Osteoblast (primary cell): ENCODE measurements at places on chromosomes 5 and 9. TPM values are rescaled to one million over a fixed set of nuclear protein-coding genes. Genes with fewer than 3 reads are reported as not detected.

- no peak for DNase-seq
- H3K4me1 ChIP-seq = peaks cover 40% of the 10 kb centered on the region
- H3K27me3 ChIP-seq = no peaks in the 10 kb centered on the region
- no peak overlapping the region for H3K4me3 ChIP-seq
- H3K27ac ChIP-seq = no peak overlapping the region
- no peaks in the 10 kb centered on the region for H3K36me3 ChIP-seq
These were observed 207.1 kb upstream of the PAPPA start for GRCh38 chr9:115946530-115946929.

DNA sequence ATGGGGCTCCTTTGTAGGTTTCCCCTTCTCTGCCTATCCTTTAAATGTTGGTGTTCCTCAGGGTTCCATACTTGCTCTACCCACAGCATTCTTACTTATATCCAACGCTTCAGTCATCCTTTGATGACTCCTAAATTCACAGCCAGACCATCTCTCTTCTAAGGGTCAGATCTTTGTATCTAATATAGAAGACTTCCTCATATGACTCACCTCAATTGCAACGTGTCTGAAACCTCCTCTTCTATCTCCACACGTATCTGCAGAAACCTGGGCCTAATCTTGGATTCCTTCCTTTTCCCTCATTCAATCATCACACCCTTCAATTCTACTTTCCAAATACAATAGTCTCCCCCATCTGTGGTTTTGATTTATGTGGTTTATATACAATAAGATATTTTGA is 68.3 kb downstream of the HMGCR start:
- H3K4me3 ChIP-seq = no peak overlapping the region
- H3K27me3 ChIP-seq = no peaks in the 10 kb centered on the region
- no peak for DNase-seq
- no peak overlapping the region for H3K27ac ChIP-seq

- H3K27ac ChIP-seq = no peak overlapping the region
- no peak overlapping the region for H3K4me3 ChIP-seq
- no peak for DNase-seq
- no peaks in the 10 kb centered on the region for H3K27me3 ChIP-seq
- no peaks in the 10 kb centered on the region for H3K4me1 ChIP-seq
These were observed 15.4 kb upstream of the PHF2 start for GRCh38 chr9:93560991-93561390.

DNA sequence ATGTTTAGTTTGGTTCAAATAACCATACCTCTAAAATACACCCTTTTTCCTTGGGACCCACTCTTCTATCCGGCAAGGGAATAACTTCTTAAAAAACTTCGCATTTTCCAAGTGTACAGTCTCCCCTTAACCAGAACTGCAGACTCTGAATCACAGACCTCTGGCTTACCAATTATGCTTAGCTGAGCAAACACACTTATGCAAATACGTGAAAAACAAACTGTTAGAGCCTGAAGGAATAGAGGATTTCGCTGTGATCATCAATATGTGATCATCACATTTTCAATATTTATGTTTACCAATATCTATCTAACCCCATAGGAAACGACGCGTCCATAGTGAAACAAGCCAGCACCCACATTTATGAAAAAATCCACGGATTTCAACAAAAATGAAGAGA is 1.3 kb downstream of the LPAR1 start:
- H3K27ac ChIP-seq = peak overlapping the region; percentile 76
- peaks cover 33% of the 10 kb centered on the region for H3K4me1 ChIP-seq
- peak overlapping the region; percentile 88 for H3K4me3 ChIP-seq
- H3K27me3 ChIP-seq = no peaks in the 10 kb centered on the region
- H3K36me3 ChIP-seq = peaks cover under 1% of the 10 kb centered on the region

The TAF11L5 gene
- total RNA-seq = not detected in 2 replicates

The HTR1A gene
- not detected in 2 replicates for total RNA-seq

The PCAT7 gene
- total RNA-seq = under 0.01 and 0.36 TPM in 2 replicates

GRCh38 chr5:112174959-112175594 is 244.0 kb downstream of the EPB41L4A start:
- no peak overlapping the region for H3K27ac ChIP-seq
- no peaks in the 10 kb centered on the region for H3K4me1 ChIP-seq
- DNase-seq = peak; percentile 36
- H3K27me3 ChIP-seq = no peaks in the 10 kb centered on the region
- peak overlapping the region; percentile 52 for H3K4me3 ChIP-seq

- peaks cover 17% of the 10 kb centered on the region for H3K4me1 ChIP-seq
- DNase-seq = peak; percentile 30
- H3K27me3 ChIP-seq = no peaks in the 10 kb centered on the region
- no peaks in the 10 kb centered on the region for H3K36me3 ChIP-seq
These were observed 51.5 kb downstream of the UBE2R2 start for GRCh38 chr9:33868440-33868973.

- H3K36me3 ChIP-seq = no peaks in the 10 kb centered on the region
- H3K4me3 ChIP-seq = no peak overlapping the region
- DNase-seq = no peak
- no peak overlapping the region for H3K27ac ChIP-seq
- no peaks in the 10 kb centered on the region for H3K27me3 ChIP-seq
- H3K4me1 ChIP-seq = no peaks in the 10 kb centered on the region
These were observed 126.3 kb upstream of the ASTN2 start for GRCh38 chr9:117541181-117541580.

- no peak overlapping the region for H3K27ac ChIP-seq
- H3K4me1 ChIP-seq = peaks cover 15% of the 10 kb centered on the region
- H3K36me3 ChIP-seq = no peaks in the 10 kb centered on the region
These were observed 190.9 kb upstream of the TUT7 start for GRCh38 chr9:86545090-86545489.

The TAF11L9 gene
- not detected in 2 replicates for total RNA-seq

GRCh38 chr9:108209132-108209685 is 646.6 kb downstream of the ACTL7B start:
- no peak for DNase-seq
- H3K27ac ChIP-seq = no peak overlapping the region
- no peaks in the 10 kb centered on the region for H3K27me3 ChIP-seq
- H3K4me3 ChIP-seq = no peak overlapping the region
- no peaks in the 10 kb centered on the region for H3K4me1 ChIP-seq

DNA sequence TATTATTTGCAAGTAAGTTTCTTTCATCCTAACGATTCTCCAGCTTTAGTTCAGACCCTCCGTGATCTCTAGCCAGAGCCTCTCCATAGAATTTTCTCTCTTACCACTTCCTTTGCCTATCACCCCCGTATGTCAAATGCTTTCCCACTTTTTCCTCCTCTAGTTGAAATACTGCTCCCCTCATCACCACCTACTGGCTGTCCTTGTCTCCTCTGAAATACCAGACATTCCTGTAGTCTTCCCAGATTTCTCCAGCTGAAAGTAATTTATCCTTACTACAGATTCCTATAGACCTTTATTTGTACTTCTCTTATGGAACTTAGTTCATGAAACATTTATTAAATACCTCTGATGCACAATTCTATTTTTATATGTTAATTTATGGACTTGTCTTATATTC is 36.0 kb upstream of the GLIPR2 start:
- H3K27me3 ChIP-seq = no peaks in the 10 kb centered on the region
- peak overlapping the region; percentile 87 for H3K27ac ChIP-seq
- H3K4me1 ChIP-seq = peaks cover 37% of the 10 kb centered on the region
- no peak overlapping the region for H3K4me3 ChIP-seq
- H3K36me3 ChIP-seq = peaks cover 13% of the 10 kb centered on the region
